ENCODE measurements at places on chromosomes 5 and 9.

- no peak for DNase-seq
Measured at GRCh38 chr9:137041124-137041523, 4.9 kb downstream of the NPDC1 start.

DNA sequence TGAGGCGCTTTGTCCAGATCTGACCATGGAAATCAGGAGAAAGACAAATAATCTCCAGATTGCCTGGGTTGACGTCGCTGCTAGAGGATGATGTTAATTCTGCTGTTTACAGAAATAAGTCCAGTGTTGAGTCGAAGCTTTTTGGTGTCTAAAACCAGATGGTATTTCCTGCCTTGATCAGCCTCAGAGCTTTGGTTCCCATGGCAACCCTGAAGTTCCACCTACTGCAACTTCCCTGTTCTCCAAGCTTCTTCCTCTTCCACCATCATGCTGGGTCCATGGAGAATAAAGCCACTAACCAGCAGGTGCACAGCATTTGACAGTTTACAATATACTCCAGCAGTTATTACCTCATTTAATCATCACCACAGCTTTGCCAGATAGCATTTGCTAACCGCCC lies 18.0 kb upstream of the GABBR2 start:
- DNase-seq, result no peak

DNA sequence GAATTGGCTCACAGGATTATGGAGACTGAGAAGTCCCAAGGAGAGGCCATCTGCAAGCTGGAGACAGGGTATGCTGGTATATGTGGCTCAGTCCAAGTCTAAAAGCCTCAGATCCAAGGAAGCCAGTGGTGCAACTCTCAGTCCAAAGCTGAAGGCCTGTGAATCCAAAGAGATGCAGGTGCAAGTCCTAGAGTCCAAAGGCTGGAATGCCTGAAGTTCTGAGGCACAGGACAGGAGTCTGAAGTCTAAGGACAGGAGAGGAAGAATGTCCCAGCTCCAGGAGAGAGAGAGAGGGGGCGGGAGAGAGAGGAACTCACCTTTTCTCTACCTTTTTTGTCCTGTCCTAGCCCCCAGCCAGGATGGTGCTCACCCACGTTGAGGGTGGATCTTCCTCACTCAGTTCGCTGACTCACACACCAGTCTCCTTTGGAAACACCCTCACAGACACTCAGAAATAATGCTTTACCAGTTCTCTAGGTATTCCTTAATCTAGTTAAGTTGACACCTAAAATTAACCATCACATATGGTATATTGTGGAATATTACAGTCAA lies 49.6 kb downstream of the KCNN2 start:
- peak; percentile 82 for DNase-seq

- no peak for DNase-seq
Measured at GRCh38 chr5:151274666-151275065, 21.7 kb downstream of the GM2A start.

DNA sequence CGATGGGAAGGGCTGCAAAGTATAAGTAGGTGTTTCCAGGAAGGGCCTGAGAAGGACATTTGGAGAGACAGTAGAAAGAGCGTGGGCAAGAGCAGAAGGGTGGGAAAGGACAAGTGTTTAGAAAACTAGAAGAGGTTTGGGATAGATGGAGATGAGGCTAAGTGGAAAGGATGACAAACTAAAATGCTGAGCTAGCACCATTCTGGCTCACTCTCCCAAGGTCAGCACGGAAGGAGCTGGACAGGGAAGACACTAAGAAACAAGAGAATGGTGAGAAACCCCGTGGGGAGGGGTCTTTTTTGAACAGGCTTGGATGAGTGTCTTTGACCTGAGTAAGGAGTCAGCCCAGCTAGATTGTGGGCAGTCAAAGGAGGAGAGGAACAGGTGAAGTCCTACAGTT lies 286.0 kb downstream of the CDK5RAP2 start:
- no peak for DNase-seq

- no peak for DNase-seq
Measured at GRCh38 chr5:79602889-79603288, 9.4 kb upstream of the TENT2 start.
